T-cell (primary cell): ENCODE measurements at places on chromosomes 12 and 14. TPM values are rescaled to one million over a fixed set of nuclear protein-coding genes. Genes with fewer than 3 reads are reported as not detected.

DNA sequence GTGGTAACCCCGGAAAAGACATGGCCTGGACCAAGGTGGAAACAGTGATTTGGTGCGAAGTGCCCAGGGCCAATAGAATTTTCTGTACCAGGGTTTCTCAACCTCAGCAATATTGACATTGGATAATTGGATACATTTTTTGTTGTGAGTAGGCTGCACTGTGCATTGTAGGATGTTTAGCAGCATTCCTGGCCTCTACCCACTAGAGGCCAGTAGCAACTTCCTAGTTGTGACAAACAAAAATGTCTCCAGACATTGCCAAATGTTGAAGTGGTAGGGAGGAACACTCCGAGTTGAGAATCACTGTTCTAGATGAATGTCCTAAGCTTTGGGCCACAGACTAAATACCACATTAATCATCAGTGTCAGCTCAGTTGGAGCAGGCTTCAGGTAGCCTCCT, 6.2 kb upstream of the CGRRF1 start:
- no peak for DNase-seq
- H3K36me3 ChIP-seq: no peaks in the 10 kb centered on the region
- no peak overlapping the region for H3K4me3 ChIP-seq
- no peaks in the 10 kb centered on the region for H3K27me3 ChIP-seq
- H3K27ac ChIP-seq: no peak overlapping the region

GRCh38 chr12:105201299-105201698, 34.7 kb downstream of the APPL2 start:
- H3K36me3 ChIP-seq: peaks cover 17% of the 10 kb centered on the region
- H3K4me1 ChIP-seq: no peaks in the 10 kb centered on the region
- H3K4me3 ChIP-seq: no peak overlapping the region
- H3K27me3 ChIP-seq: no peaks in the 10 kb centered on the region
- DNase-seq: no peak
- H3K27ac ChIP-seq: no peak overlapping the region

DNA sequence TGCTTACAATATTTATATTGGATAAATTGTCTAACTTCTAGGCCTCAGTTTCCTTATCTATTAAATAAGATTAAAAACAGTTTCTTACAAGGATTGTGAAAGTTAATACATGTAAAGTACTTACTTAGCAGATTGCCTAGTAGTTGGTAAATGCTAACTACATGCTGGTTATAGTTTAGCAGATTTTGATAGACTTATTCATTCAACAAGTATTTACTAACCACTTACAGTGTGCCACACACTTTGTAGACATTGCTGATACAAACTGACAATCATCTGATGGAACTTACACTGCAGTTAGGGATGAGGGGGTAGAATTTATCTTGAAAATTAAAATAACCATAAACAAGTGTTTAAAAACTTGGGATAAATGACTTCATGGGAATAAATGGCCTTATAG, 50.4 kb downstream of the ARID2 start:
- H3K27me3 ChIP-seq: no peaks in the 10 kb centered on the region
- no peak overlapping the region for H3K27ac ChIP-seq
- H3K4me1 ChIP-seq: no peaks in the 10 kb centered on the region
- H3K4me3 ChIP-seq: no peak overlapping the region

- H3K36me3 ChIP-seq: no peaks in the 10 kb centered on the region
- no peaks in the 10 kb centered on the region for H3K27me3 ChIP-seq
- DNase-seq: no peak
- H3K27ac ChIP-seq: no peak overlapping the region
- peaks cover 26% of the 10 kb centered on the region for H3K4me1 ChIP-seq
- H3K4me3 ChIP-seq: no peak overlapping the region
Observed at GRCh38 chr14:63901434-63902085, 48.8 kb downstream of the SYNE2 start.

Gene SLC7A8
- 6.5 TPM for total RNA-seq

Gene FLRT2
- 0.03 TPM for total RNA-seq

DNA sequence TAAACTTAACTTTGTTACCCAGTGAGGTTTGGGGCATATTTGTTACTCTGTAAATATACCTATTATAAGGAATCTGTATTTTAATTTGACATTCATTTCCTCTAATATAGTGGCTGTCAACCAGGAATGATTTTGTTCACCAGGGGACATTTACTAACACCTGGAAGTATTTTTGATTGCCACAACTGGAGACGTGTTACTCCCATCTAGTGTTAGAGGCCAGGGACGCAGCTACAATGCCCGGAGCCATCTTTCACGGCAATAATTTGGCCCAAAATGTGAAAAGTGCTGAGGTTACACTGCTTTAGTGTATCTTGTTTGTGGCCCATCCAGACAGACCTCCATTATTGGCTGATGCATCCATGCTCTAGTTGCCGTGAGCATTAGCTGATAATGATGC, 881.3 kb upstream of the ATXN7L3B start:
- H3K27ac ChIP-seq: no peak overlapping the region
- no peaks in the 10 kb centered on the region for H3K36me3 ChIP-seq
- no peaks in the 10 kb centered on the region for H3K4me1 ChIP-seq
- no peak overlapping the region for H3K4me3 ChIP-seq
- DNase-seq: no peak
